Heart right ventricle (tissue), 16 donors: ENCODE measurements at places on chromosomes 6 and 20. TPM values are rescaled to one million over a fixed set of nuclear protein-coding genes. Genes with fewer than 3 reads are reported as not detected.

Gene TSPO2
- polyA plus RNA-seq: not detected

Gene ZSCAN16
- 5.6 TPM for polyA plus RNA-seq

Gene TENT5A
- polyA plus RNA-seq: 17.3 TPM

Gene ZSCAN23
- 0.26 TPM for polyA plus RNA-seq

Gene CENPQ
- polyA plus RNA-seq: 3.3 TPM
